Testis (tissue), 5 donors: ENCODE measurements at places on chromosomes 1 and 21. TPM values are rescaled to one million over a fixed set of nuclear protein-coding genes. Genes with fewer than 3 reads are reported as not detected.

DNA sequence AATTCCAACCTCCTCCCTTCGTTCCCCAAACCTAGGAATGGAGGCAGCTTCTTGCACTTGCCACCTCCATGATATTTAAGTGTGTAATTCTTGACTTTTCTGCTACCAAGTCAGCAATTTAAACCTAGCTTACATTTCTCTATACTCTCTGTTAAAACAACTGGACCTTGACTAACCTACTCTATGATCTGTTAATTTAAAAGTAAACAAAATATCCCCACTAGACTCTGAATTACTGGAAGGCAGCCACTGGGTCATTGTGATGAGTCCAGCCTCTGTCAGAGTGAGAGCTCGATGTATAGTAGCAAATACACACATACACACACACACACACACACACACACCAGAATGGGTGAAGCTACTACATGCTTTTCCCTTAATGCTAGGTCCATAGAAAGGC, 40.0 kb upstream of the DHCR24 start:
- H3K27me3 ChIP-seq: no peaks in the 10 kb centered on the region
- no peak overlapping the region for H3K4me3 ChIP-seq
- no peak for DNase-seq
- H3K36me3 ChIP-seq: no peaks in the 10 kb centered on the region
- peak overlapping the region; percentile 63 for H3K27ac ChIP-seq

DNA sequence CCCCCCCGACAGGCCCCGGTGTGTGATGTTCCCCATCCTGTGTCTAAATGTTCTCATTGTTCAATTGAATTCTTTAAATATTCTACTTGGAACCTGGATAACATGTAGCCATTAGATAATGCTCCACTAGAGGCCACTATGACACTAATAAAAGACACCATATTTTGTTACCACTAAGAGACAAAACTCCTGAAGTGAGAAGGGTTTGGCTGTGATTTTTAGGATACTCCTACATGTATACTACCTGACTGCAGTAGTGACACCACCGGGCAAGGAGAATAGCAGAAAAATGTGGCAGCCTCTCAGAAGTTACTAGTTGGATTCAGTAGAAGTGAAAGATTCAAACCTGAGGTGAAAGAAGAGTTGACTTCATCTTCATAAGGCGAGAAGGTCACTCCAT, 36.0 kb downstream of the F5 start:
- no peaks in the 10 kb centered on the region for H3K36me3 ChIP-seq
- DNase-seq: no peak
- no peak overlapping the region for H3K27ac ChIP-seq
- H3K4me3 ChIP-seq: no peak overlapping the region
- H3K4me1 ChIP-seq: no peaks in the 10 kb centered on the region

DNA sequence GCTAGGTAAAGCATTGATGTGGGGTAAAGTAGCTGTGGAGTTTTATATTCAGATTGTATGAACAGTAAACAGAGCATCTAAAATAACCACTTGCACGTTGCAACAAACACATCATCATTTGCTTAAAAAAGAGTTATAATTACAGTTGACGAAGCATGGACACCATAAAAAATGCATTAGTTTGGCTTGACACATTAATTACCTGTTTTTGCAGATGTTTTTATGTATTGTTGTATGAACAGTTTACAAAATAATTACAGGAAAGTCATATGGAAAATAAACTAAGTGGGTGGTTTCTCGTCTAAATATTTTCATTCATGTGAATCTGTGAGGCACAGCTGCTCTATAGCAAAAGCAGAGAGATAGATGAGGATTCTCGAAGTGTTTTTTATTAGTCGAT, 108.3 kb downstream of the RPS6KC1 start:
- H3K4me1 ChIP-seq: no peaks in the 10 kb centered on the region
- H3K4me3 ChIP-seq: no peak overlapping the region
- DNase-seq: no peak
- H3K27me3 ChIP-seq: no peaks in the 10 kb centered on the region
- no peak overlapping the region for H3K27ac ChIP-seq
- no peaks in the 10 kb centered on the region for H3K36me3 ChIP-seq

DNA sequence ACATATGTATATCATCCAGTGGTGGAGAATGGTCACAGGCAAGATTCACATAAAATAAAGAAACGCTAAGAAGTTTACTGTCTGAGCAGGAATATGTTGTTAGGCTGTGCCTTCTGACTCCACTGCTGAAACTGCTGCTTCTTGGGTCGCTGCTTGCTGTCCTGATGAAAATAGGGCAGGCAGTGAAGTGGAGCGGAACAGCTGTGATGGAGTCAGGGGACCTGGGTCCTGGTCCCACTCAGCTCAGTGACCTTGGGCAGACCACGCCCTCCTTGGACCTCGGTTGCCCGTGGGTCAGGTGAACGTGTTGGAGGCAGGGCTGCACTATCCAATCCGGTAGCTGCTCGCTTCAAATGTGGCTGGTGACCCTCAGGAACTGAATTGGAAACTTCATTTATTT, 33.4 kb upstream of the IFFO2 start:
- DNase-seq: no peak
- H3K4me3 ChIP-seq: no peak overlapping the region
- H3K27me3 ChIP-seq: no peaks in the 10 kb centered on the region

PITHD1 gene
- total RNA-seq: 89.9 TPM

NID1 gene
- 36.1 TPM for total RNA-seq

KCNT2 gene
- 3.2 TPM for total RNA-seq
